ENCODE measurements at places on chromosomes 11 and 22. TPM values are rescaled to one million over a fixed set of nuclear protein-coding genes. Genes with fewer than 3 reads are reported as not detected.
A peak's percentile ranks its signal among the peaks of the same experiment; 100 is the strongest.

- DNase-seq, result no peak
Observed at GRCh38 chr22:49353235-49353634, 474.4 kb downstream of the BRD1 start.

DNA sequence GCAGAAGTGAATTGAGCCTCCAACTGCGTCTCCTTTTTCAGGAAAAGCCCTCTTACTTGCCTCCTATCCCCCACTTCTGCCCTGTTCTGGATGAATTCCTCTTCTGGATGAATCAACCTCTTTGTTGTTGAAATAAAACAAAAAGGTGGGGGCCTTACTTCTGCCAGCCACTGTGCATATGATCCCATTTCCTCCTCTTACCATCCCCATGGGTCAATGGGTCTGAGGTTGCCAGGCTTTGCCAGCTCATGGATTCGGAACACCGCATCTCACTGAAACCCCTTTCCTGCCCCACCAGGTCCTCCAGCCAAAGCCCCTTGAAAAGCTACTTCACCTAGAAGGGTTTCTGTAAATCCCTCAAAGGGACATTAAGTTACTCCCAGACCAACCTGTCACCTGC, 3.7 kb upstream of the CHST1 start:
- DNase-seq, result no peak

The OR52H1 gene
- polyA plus RNA-seq, result not detected

The TIMP3 gene
- 137 TPM for polyA plus RNA-seq

- DNase-seq, result peak; percentile 61
Observed at GRCh38 chr22:44085743-44086270, 61.7 kb downstream of the PARVB start.

- DNase-seq, result no peak
Observed at GRCh38 chr11:10655227-10655626, 38.3 kb downstream of the IRAG1 start.

Data from renal cortex interstitium (tissue), 15 donors.